ENCODE measurements at places on chromosomes 12 and 14.

- DNase-seq, result no peak
Observed at GRCh38 chr12:56257491-56258067, 605 bp downstream of the ANKRD52 start.

DNA sequence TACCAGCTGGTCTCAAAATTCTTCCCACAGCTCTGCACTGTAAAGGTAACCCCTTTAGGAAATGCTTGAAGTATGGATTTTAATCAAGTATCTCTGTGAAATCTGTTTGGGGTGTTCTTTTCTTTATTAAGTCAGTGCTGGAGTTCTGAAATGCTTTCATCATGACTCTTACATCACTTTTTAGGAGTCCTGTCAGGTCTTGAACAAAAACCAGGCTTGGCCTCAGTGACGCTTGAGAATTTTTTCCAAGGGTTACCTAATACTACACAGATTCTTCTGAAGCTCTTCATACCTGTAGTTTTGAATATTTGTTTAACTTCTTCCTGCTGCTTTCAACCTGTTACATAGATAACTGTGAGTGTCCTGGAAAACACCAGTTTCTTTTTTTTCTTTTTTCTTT is 47.0 kb upstream of the KCNH3 start:
- DNase-seq, result no peak

- no peak for DNase-seq
Observed at GRCh38 chr14:74567646-74568379, 44.2 kb downstream of the LTBP2 start.

DNA sequence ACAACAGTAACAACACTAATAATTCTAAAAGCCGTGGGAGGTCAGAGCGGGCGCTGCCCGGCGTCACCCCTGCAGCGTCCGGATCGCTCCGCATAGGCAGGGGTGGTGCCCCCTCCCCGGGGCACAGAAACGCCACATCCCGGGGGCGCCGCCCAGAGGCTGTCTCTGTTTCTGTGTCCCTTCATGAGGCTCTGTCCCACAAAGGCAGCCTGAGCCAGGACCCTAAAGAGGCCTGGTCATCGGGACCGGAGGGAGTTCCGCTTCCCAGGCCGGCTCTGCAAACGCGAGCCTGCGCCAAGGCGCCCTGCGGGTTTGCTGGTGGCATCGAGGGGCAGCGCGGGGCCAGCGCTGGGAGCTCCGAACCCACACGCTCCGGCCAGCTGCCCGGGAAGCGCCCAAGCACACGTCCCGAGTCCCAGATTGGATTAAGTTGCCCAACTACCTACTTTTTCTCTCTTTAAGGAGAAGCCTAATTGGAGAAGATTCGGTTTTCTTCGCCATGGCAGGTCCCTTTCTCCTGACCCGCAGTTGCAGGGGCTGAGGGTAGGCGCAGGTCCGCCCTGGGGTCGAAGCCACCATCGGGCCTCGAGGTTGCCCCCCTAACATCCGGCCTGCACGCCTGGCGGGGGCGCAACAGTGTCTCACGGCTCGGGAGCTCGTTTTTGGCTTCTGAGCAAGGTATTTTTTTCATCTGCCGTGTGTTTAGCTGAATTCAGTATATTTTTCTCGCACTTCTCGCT is 421.7 kb downstream of the VRK1 start:
- peak; percentile 15 for DNase-seq

GRCh38 chr14:90274808-90275457 is 18.6 kb downstream of the PSMC1 start:
- DNase-seq, result no peak

GRCh38 chr12:131577766-131578165 is 133.1 kb upstream of the SFSWAP start:
- DNase-seq, result no peak

DNA sequence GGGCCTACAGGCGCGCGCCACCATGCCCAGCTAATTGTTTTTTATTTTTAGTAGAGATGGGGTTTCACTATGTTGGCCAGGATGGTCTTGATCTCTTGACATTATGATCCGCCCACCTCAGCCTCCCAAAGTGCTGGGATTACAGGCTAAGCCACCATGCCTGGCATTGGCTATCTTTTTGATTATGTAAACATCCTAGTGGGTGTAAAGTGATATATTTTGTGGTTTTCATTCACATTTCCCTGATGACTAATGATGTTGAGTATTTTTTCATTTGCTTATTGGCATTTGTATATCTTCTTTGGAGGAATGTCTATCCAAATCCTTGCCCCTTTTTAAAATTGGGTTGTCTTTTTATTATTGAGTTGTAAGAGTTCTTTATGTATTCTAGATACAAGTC is 16.3 kb downstream of the CREBL2 start:
- no peak for DNase-seq

- DNase-seq, result no peak
Observed at GRCh38 chr12:60172266-60173211, 576.7 kb downstream of the SLC16A7 start.

GRCh38 chr12:14577344-14577743 is 9.7 kb upstream of the PLBD1 start:
- no peak for DNase-seq

DNA sequence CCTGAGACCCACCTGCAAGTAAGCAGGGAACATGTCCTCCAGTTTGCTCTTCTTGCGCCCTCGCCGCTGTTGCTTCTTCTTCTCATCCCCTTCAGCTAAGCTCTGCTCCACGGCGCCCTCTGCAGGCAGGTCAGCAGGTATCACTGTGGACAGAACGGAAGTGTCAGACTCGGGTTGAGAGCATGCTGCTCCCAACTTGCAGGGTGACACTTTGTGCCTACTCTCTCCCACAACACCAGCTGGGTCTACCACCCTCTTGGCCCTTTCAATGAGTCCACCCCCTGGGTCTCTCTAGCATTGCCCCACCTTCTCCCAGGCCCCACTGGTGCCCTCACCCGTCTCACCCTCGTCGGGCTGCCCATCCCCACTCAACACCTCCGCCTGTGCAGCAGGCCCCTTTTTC is 16.7 kb downstream of the KMT2D start:
- DNase-seq, result peak; percentile 65

- peak; percentile 57 for DNase-seq
Observed at GRCh38 chr12:53207042-53207441, at the start of gene ITGB7. Gene ITGB7 (minus strand): TSS chr12:53207251. CDS start chr12:53200443, 6,808 bp downstream.

DNA sequence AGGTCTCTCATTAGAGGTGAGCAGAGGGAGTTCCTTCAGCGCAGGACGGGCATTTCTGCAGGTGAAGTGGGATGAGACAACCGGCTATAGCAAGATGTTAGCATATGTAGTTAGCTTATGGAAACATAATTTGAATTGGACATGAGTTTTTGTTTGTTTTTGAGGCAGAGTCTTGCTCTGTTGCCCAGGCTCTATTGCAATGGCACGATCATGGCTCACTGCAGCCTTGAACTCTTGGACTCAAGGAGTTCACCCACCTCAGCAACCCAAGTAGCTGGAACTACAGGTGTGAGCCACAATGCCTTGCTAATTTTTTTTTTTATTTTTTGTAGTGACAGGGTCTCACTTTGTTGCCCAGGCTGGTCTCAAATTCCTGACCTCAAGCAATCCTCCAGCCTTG is 69.2 kb downstream of the RCOR1 start:
- DNase-seq, result no peak

GRCh38 chr14:22939684-22940083 is 10.5 kb upstream of the PRMT5 start:
- no peak for DNase-seq

DNA sequence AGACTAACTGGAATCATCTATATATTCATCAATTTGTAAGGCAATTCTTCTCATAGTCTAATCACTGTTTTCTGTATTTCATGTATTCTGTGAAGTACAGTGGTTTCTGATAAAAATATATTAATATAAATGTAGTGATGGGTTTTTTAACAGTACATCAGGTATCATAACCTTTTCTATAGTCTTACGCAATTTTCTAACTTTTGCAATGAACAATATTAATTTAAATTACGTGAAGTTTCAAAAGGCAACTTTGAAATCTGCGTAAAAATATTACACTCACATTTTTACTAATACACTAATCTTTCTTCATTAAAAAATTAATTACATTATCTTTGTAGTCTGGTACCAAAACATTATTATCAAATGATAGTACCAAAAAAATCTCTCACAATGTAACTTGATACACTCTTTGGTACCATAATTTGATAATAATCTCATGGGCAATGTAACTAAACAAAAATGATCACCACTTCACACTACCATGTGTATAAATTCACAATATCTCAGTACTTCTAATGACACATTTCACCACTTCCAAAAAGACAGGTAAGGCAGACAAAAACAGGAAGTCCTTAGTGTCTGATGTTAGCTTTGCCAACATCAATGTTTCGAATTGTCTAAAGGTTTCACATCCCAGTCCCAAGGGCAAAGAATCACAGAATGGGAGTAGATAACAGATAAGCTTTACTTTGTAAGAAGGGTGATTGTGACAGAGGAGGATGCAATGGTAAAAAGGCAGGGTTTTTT is 8.7 kb downstream of the DNAI7 start:
- no peak for DNase-seq

DNA sequence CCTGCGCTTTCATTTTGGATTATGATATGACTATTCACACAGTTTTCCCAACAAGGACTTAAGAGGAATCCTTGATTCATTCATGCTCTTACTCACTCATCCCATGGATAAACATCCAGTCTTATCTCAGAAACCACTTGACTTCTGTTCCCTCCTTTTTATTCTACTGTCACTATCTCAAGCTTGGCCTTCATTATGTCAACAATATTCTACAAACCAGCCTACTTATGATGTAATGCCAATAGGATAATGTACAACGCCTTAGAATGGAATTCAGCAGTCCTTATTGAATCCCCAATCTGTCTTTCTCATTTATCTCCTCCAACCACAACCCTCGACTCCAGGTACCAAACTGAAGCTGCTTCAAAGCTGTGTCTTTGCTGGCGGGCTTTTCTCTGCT is 448.5 kb downstream of the PDZRN4 start:
- no peak for DNase-seq

DNA sequence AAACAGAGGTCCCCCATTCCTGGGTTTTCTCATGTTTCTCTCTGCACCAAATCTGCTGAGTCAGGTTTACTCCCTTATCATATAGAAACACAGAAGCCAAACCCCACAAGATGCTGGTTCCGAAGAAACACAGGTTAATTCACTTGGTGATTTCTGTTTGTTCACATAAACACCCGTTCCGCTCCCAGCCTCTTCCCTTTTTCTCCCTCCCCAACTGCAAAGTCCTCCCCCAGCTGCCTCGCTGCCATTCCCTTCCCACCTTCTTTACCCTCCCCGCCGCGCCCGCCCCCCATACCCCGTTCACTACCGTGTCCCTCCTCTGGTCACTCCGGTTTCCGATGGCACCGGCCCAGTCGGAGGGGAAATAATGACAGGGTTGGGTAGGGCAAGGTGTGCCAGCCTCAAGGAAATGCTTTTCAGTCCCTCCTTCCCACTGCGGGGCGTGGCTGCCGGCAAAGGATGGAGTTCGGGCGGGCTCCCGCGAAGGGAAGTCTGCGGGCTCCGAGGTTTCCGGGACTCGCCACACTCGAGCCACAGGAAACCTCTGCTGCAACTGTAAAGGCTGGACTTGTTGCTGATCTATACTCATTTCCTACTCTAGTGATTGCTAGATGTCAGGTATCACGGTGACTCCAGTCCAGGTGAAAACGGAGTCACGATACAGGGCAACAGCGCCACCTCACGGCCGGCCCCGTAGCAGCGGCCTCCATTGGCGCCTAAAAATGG is at the start of gene STYK1:
TSS of gene STYK1 (minus strand) at position 394 of the 726 bp plus-strand sequence. CDS start 39,434 bp downstream, outside the sequence.
- peak; percentile 40 for DNase-seq

DNA sequence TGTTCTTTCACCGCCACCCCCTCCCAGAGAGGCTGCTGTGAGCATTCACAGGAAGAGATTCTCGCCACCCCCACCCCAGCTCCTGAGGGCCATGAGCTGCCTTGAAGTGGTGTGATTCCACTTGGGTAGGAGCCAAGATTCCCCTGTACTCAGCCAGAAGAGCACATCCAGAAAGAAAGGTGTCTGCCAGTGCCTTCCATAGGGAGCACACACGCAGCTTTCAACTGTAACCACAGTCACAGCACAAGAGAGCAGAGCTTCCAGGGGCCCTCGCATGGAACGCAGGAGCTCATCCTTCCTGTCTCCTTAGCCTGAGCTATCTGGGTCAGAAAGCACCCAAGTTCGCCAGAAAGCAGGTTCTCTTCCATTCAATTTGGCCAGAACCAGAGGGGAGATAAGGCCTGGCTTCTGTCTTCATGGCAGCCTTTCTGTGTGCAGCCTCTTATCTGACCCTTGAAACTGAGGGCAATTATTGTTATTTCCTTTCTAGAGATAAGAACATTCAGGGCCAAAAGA is 66.6 kb upstream of the SCN8A start:
- no peak for DNase-seq

DNA sequence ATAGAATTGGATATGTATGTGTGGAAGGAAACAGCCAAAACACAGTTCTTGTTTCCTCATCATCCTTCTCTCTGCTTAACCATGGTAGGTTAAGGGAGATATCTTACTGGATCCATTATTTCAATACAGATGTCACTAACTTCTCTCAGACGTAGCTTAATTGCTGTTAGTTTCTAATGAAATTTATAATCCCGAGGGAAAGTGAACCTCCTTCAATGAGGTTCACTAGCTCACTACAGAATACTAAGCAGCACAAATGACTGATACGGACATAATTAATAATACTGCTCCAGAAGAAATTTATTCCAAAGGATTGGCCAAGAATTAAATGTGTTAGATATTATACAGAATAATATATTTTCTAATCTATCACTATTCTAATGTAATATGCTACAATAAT is 28.6 kb upstream of the PTPRO start:
- DNase-seq, result no peak

DNA sequence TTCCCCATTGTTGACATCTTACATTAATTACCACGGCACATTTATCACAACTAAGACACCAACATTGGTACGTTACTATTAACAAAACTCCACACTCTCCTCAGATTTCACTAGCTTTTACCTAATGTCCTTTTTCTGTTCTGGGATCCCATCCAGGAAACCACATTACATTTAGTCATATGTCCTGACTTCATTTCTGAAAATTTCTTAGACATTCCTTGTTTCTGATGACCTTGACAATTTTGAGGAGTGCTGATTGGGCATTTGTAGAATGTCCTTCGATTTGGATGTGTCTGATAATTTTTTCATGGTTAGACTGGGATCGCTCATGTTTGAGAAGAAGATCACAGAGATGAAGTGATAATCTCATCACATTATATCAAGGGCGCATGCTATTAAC is 34.6 kb upstream of the ACSM4 start:
- no peak for DNase-seq

DNA sequence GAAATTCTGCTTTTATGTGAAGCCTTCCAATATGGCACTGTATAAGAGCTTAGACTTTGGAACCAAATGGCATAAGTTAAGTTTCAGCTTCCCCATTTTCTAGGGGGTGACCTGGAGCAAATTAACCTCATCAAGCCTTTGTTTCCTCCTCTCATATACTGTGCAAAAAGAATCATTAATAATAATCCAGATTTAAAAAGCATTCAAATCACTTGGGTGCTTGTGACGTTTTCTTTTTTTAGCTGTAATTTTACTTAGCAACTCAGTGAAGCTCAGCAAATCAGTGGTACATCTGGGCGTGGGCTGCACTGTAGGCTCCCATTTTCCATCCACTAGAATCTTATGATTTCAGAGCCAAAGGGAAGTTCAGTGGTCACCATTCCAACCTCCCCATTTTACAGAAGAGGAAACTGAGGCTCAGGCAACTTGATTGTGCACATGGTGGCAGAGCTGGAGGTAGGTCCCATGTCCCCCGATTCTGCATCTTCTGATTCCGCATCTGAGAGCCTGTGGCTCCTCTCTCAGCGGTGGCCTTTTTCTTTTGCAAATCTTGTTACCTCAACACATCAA is 131.2 kb downstream of the SNAPC1 start:
- no peak for DNase-seq
